ENCODE measurements at places on chromosomes 16 and 17.

DNA sequence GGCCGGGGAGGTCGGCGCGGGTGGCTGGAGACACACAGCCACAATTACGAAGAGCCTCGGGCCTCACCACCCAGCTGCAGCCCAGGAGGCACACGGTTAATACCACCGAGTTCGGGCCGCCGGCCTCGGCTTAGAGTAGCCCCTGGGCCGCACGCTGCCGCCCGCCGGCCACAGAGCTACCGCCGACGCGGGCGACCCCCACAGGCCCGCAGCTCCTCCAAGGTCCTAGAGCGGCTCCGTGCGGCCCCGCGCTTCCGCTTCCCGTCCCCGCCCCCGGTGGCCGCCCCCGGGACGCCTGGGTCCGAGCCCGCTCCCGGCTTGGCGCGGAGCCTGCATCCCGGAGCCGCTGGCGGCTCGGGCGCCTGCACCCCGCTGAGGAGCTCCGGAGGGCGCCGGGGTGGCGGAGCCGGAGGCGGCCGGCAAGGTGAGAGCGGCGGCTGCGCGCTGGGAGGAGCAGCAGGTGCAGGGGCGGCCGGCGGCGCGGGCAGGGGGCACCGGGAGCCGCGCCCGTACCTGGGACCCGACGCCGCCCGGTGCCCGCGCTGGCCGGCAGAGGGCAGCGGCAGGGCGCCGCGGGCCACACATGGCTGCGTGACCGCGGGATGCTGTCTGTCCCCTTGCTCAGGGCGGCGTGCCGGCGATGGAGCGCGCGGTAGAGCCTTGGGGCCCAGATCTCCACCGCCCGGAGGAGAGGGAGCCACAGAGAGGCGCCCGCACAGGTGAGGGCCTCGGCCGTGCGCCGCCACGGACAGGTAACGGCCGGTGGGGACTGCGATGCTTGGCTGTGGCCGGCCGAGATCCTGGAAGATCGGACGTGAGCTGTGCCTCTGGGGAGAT, at the start of gene ZNF48:
ZNF48 (plus strand) TSS at position 266 of the 837 bp plus-strand sequence; CDS start at position 641, 375 bp downstream.
- peak; percentile 48 for DNase-seq

GRCh38 chr17:31561469-31562375, 170.2 kb downstream of the RAB11FIP4 start:
- DNase-seq = no peak

DNA sequence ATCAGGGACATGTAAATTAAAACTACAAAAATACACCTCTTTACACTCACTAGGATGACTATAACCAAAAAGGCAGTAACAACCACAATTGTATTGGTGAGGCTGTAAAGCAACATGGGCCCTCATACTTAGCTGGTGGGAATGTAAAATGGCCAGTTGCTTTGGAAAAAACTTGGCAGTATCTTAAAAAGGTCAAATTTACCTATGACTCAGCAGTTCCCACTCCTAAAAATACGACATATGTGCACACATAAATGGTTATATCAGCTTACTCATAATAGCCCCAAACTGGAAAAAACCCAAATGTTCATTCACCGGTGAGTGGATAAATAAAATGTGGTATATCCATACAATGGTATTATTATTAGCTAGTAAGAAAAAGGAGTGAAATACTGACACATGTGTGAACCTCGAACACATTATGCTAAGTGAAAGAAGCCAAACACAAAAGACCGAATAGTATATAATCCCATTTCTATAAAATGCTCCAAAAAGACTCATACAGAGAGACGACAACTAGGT, 391.4 kb downstream of the NPIPA8 start:
- no peak for DNase-seq

DNA sequence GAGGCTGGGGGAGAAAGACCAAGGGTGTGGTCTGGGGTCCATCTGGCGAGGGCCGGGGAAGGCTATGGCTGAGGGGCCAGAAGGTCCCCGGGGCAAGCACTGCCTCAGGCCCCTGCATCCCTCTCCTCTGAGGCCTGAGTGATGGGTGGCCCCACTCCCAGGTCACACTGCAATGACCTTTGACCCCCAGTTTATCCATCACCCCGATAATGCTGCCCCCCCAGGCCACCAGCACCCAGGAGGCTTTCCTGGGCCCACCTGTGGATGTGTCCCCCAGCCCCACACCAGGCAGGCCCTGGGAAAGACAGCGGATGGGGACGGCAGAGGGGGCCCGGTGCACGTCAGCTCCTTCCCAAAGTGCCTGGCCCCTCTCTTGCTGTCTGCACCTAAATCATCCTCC, 22.5 kb upstream of the CACNA1H start:
- DNase-seq = no peak

DNA sequence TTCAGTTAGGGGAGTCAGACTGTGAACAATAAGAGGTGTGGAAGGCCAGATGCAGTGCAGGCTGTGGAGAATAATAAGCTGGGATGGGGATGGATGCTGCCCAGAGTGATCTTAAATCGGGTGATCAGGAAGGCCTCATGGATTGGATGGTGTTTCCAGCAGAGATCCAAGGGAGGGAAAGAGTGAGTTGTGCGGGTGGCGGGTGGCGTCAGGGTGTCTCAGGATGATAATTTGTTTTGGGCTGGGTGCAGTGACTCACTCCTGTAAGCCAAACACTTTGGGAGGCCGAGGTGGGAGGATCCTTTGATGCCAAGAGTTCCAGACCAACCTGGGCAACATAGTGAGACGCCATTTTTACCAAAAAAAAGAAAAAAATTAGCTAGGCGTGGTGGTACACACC, 7.9 kb downstream of the CLUAP1 start:
- DNase-seq = no peak

GRCh38 chr17:20999044-20999573, 43.7 kb downstream of the USP22 start:
- no peak for DNase-seq

DNA sequence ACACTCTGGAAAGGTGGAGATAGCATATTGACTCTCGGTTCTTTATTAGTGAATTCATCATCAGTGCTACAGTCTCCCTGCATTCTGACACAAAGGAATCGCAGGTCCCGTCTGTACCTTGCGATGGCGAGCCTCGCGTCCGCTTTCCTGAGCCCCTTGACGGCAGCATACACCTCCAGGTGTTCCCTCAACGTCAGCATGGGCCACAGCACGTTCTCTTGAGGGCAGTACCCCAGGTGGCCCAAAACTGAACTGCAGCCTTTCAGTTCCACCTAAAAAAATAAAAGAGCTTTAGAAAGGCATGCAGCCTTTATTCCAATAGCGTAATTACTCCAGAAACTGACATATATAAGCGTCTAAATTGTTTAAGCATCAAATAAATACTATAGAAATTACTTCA, 24.2 kb upstream of the ABCA9 start:
- no peak for DNase-seq

DNA sequence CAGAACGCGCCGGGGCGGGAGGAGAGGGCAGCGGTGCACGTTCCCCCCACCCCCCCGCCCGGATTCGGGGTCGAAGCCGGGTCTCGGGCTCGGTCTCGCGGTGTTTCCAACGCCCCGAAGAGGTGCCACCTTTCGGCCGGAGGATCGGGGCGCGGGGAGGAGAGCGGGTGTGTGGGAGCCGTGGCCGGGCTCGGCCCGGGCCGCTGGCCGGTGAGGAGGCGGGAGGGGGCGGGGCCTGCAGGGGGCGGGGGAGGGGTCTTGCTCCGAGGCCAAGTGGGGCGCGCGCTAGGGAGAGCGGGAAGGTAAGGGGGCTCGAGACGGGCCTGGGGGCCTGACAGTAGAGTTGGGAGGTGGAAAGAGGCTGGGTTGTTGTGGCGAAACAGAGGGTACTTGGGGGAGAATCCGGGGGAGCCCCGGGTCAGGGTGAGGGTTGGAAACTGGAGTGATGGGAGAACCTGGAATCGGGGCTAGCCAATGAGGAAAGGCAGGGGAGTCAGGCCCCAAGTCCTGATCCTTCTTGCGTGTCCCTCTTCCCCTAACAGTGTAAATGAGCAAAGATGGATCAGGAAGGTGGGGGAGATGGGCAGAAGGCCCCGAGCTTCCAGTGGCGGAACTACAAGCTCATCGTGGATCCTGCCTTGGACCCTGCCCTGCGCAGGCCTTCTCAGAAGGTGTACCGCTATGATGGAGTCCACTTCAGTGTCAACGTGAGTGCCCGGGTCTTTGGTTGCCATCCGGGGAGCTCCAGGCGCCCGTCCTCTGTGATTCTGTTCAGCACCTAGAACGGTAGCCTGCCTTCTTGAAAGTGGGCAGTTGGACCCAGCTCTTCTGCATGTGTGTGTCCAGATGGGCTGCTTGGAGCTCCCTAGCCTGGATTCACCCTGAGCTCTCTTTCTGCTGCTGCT, 873 bp downstream of the SETD1A start:
- no peak for DNase-seq

GRCh38 chr16:4800290-4801041, 2.0 kb downstream of the ROGDI start:
- DNase-seq = no peak

GRCh38 chr16:50025537-50025931, 509 bp downstream of the CNEP1R1 start:
- DNase-seq = peak; percentile 19

GRCh38 chr17:61217878-61218437, 181.7 kb upstream of the TBX2 start:
- DNase-seq = no peak

DNA sequence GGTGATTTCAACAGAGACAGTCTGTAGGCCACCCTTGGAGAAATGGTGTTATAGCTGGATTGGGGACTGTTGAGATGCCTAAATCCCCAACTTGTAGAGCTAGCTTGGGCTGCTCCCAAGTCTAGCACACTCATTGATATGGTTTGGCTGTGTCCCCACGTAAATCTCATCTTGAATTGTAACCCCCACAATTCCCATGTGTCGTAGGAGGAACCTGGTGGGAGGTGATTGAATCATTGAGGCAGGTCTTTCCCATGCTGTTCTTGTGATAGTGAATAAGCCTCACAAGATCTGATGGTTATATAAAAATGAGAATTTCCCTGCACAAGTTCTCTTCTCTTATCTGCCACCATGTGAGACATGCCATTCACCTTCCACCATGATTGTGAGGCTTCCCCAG, 536.0 kb downstream of the CDH13 start:
- no peak for DNase-seq

- no peak for DNase-seq
Observed at GRCh38 chr17:49895812-49896211, 47.9 kb upstream of the TAC4 start.

DNA sequence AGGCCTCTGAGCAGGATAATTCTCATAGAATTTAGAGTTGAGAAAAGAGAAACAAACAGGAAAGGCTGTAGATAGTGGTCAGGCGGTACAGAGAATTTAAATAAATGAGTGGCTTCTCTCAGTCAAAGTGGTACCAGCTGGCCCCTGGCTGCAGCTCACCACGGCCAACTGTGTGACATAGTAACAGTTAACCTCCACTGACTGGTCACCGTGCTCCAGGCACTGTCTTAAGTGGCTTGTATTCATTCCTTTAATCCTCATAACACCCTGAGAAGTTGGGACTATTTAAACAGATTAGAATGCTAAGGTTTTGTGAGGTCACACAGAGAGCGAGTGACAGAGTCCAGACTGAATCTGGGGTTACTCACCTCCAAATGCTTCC, 108.9 kb downstream of the GNAO1 start:
- DNase-seq = no peak

DNA sequence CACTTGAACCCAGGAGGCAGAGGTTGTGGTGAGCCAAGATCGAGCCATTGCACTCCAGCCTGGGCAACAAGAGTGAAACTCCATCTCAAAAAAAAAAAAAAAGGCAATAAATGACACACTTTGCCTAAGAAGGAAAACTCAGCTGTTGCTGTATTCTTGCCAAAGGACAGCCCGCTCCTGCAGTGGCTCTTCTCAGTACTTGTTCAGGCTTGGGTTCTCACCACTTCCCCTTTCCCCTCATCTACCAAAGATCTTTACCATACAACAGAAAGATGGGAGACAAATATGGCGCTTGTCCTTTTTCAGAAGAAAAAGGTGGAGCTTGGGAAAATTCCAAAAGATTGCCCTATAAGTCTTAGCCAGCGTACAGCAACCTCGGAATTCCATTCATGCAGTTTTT, 58.5 kb downstream of the MYH13 start:
- DNase-seq = no peak

DNA sequence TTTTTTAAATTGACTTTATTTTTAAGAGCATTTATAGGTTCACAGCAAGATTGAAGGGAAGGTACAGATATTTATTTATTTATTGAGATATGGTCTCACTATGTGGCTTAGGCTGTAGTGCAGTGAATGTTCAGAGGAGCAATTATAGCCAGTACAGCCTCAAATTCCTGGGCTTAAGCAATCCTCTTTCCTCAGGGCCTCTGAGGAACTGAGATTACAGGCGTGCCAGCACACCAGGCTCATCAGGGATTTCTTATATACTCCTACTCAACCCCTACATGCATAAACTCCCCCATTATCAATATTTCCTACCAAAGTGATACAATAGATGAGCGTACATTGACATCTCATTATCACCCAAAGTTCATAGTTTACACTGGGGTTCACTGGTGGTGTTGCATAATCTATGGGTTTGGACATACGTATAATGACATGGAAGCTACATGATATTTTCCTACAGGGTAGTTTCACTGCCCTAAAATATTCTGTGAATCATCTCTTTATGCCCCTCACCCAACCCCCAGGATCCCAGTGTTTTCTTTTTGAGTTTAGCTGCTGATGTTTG, 33.5 kb downstream of the HS3ST3B1 start:
- no peak for DNase-seq

DNA sequence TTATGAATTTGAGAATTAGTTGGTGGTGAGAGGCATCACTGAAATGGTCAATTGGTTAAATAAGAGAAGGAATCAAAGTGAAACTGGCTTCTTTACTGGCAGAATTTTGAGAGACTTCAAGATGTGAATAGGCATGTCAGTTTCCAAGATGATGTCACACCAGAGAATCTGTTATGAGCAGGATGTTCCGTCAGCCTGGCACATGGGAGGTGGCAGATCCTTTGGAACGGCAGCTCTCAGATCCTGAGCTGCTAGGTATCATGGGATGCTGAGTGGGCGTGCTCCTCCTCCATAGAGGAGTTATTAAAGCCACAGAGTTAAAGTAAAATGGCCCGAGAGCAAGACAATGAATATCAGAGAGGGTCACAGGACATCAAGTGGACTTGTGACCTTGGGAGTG, 444.3 kb upstream of the HSBP1 start:
- DNase-seq = no peak

DNA sequence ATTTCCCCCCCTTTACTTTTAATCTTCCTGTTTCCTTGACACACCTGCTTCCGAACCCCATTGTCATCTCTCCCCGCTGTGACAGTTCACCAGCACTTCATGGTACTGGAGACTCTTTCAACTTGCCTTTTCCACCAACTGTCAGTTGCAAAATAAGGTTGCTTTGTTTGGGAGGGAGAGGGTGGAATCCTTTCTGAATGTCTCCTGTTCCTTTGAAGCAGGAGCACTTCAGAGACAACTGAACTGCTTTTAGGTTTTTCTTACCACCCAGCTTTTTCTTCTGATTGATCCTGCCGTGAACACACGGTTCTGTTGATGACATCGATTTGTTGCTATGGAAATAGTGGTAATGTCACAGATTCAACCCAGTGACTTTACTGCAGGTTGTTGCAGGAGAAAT, 42.0 kb downstream of the RPA1 start:
- DNase-seq = no peak

DNA sequence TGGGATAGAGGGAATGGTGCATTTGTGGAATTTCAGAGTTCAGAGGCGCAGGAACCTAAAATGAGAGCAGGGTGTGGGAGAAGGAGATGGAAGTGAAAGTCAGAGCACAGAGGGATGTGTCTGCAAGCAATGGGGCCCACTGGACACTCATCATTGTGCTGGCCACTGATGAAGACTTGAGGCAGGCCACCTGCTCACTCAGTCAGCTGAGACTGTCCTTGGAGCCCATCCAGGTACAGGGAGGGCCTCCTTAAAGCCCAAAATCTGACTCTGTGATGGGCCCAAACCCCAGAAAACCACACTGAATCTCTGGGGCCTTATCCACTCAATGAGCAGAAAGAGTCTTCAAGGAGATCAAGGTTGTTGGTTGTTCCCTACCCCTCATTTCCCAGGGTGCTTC, 5.6 kb downstream of the GP2 start:
- DNase-seq = no peak

GRCh38 chr17:64694207-64694606, 32.1 kb upstream of the SMURF2 start:
- DNase-seq = no peak

Data from activated effector memory CD4-positive, alpha-beta T cell treated with Interleukin-2 at 50 U/mL for 16 hours (primary cell).